ENCODE measurements at places on chromosomes 1 and 21.

DNA sequence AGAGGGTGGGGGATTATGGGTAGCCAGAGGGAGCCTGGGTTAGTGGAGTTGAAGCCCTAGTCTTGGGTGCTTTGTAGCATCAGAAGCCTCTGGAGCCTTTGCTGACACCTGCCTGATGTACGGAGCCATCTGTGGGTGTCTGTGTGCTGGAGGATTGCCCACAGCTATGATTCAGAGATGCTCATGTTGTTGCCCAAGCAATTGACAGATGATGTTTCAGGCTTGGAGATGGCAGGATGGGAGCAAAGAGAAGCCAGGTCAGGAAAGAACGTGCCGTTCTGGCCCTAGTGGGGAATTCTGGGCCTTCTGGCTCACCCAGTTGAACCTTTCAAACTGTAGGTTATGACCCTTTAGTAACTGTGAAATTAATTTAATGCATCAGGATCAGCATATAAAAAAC, 27.6 kb downstream of the COQ8A start:
- no peak for DNase-seq

GRCh38 chr1:153921803-153922075, 1.0 kb downstream of the GATAD2B start:
- no peak for DNase-seq

DNA sequence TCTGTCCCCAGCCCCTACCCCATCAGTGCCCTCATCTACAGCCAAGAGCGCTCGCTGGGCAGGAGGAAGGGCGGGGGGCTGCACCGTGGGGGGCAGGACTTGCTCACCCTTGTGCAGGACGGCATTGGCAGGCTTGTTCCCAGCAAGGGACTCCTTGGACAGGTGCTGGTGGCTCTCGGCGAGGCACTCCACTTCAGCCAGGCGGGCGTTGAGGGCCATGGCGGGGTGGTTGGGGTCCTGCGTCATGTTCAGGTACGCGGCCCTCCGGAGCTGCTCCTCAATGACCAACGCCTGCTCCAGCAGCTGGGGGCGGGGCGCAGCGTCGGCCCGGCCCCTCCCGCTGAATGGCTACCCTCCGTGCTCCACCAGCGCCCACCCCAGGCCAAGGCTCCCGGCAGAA, 64.0 kb downstream of the KCNAB2 start:
- DNase-seq, result no peak

GRCh38 chr1:150683914-150684313, 13.0 kb downstream of the GOLPH3L start:
- no peak for DNase-seq

- no peak for DNase-seq
These were observed 165.2 kb downstream of the AK5 start for GRCh38 chr1:77446841-77447555.

- DNase-seq, result no peak
These were observed 187.2 kb downstream of the FGGY start for GRCh38 chr1:59484096-59484495.

DNA sequence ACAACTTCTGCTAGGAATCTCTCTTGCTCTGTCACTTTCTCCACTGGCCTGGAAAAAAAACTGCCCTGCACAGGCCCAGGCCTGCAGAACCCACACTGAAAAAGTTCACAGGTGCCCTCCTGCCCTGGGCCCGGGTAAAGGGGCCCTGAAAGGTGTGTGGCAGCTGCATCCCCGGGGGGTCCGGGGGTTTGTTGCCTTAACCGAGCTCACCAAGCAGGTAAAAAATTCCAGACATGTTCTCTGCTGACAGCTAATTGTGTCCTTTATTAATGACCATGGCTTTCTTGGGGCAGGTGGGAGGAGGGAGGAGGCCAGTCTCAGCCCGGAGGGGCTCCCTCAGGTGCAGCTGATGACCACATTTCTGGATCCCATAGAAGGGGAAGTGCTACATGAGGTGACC, 122.9 kb downstream of the LACTBL1 start:
- DNase-seq, result no peak

- DNase-seq, result no peak
These were observed 2.2 kb downstream of the TGFB2 start for GRCh38 chr1:218347336-218347722.

- no peak for DNase-seq
These were observed 304.5 kb downstream of the BARHL2 start for GRCh38 chr1:90412563-90412962.

DNA sequence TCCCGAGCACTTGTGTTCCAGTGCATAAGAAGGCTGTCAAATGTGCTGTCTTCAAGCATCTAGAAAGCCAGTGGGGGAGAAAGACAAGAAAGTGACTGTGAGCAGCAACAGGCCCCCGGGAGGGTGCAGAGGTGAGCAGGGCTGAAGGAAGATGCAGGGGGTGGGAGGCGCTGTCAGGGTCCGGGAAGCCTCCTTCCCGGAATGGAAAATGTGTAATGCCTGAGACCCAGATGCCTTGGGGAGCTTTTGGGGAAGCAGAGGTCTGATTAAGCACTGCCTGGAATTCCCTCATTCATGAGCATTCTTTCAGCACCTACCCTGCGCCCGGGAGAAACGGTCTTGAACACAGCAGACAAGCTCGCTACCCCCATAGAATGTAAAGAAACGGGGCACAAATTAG, 1.3 kb downstream of the NPHP4 start:
- DNase-seq, result no peak

GRCh38 chr1:18010945-18011344, 96.7 kb upstream of the IGSF21 start:
- DNase-seq, result no peak

- no peak for DNase-seq
These were observed 8.1 kb upstream of the TRIM67 start for GRCh38 chr1:231153726-231154125.

- no peak for DNase-seq
These were observed 52.1 kb downstream of the STYXL2 start for GRCh38 chr1:167145965-167146364.

- DNase-seq, result no peak
These were observed 6.4 kb upstream of the LGR6 start for GRCh38 chr1:202187041-202187671.

DNA sequence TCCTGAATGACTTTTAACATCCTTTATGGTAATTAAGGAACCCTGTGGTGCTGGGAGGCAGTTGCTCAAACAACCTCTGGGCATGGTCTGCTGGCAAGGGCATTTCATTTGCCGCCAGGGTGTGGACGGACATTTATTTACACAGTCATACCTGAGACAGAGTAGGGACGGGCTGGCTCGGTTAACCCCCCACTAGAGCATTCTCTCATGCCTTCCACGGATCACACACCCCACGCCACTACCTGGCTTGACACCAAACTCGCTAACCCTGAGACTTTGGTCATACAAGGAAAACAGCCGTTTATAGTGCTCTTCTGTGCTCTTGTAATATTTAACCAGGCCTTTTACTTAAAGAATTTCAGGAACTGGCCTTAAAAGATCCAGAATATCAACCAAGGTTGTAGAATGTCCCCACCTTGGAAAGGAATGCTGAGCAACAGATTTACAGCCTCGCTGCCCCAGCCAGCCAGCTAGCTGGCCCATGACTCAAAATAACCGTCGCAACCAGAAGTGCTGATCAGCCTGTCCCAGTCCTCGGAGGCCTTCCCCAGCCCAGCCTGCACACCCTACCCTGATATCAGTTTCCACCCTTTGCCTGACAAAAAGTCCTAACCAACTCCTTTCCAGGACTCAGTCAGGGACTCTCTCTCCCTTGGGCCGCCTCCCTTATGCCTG, 6.5 kb upstream of the PDXK start:
- DNase-seq, result no peak

- no peak for DNase-seq
These were observed 381.1 kb upstream of the KAZN start for GRCh38 chr1:14217384-14217783.

DNA sequence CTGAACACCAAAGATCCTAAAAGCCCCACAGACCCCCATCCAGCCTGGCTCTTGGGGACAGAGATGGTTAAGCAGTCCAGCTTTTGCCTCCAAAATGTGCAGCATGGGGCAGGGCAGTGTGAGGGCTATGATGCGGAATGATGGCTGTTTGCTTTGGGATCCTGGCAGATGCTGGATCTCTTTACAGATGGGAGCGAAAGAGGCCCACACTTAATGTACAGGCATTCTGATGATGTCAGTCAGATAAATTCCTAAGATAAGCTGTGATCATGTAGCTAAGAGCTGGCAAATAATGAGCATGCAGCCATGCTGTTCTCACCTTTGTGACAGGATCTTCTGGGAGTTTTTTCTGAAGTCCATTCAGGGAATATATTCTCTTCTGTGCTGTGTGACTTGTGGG, 17.6 kb upstream of the KCNQ4 start:
- no peak for DNase-seq

GRCh38 chr1:87335175-87335884, 6.7 kb downstream of the LMO4 start:
- DNase-seq, result peak; percentile 28

DNA sequence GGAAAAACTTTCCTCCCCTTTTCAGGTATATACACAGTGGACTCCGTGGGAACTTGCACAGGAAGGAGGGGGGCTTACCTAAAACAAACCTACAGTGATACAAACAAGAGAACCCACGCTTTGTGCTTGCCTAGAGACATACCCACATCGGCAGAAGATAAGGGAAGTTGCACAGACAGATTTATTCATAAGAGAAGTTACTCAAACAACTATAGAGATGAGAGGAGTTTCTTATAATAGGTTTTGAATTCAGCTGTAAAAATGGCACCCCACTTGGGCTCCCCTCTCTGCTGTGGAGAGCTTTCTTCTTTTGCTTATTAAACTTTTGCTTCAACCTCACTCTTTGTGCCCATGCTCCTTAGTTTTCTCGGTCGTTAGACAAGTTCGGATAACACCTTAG, 1.8 kb upstream of the DUSP12 start:
- no peak for DNase-seq

GRCh38 chr21:36780861-36781260, 81.9 kb downstream of the SIM2 start:
- DNase-seq, result no peak

- no peak for DNase-seq
These were observed 63.1 kb downstream of the ATP5PO start for GRCh38 chr21:33852485-33852884.

GRCh38 chr1:29864431-29865022, 628.2 kb downstream of the PTPRU start:
- DNase-seq, result no peak

GRCh38 chr1:39539252-39539790, 37.3 kb downstream of the PABPC4 start:
- peak; percentile 10 for DNase-seq

DNA sequence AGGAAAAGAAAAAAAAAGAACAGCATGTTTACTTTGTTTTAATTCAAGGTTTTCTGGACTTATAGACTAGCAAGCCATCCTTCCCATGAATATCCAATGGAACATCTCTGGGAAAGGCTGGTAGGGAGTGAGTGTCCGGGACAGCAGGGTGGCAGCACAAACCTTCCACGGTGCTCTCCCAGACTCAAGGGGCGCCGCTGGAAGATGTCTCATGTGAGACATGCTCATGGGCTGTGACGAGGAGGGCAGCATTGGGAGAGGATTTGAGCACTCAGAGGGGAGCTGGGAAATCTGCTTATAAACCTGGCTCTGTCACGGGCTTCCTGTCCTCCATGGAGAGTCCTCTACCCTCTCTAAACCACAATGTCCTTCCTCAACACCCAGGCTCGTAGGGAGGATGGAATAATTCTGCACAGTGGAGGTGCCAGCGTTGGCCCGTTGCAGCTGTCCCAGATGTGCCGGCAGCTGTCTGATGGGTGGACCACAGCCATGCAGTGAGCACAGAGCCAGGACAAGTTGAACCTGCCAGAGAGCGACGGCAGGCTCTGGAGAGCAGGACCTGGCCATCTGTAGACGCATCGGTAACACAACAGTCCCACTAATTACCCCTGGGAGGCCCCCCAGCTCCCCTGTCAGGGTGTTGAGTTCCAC, 100.1 kb upstream of the IGSF21 start:
- no peak for DNase-seq

GRCh38 chr1:162671664-162672410, 39.6 kb downstream of the DDR2 start:
- no peak for DNase-seq

- no peak for DNase-seq
These were observed 23.4 kb upstream of the PGM1 start for GRCh38 chr1:63569640-63570316.

DNA sequence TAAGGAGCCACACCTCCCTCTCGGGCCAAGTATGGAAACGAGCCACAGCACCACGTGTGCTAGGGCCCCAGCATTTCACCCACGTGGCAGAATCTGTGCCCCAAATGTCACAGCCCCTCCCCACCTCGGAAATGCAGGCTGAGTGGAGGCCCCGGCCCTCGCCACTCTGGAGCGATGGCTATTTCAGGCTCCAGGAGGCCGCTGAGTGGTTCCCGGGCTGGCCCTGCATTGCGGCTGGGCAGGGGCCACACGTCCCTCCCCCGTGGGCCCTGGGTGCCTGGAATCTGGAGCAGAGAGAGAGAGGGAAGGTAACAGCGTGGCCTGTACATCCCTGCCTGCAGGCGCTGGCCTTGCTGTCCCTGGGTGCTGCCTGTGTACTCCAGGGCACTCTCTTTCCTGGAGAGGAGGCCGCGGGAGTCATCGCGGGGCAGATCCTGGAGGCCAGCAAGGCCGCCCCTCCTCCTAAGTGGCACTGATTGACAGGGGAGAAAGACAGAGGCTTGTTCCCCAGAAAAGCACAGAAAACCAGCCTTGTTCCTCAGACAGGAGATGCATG, 68.0 kb upstream of the TRAPPC10 start:
- no peak for DNase-seq

DNA sequence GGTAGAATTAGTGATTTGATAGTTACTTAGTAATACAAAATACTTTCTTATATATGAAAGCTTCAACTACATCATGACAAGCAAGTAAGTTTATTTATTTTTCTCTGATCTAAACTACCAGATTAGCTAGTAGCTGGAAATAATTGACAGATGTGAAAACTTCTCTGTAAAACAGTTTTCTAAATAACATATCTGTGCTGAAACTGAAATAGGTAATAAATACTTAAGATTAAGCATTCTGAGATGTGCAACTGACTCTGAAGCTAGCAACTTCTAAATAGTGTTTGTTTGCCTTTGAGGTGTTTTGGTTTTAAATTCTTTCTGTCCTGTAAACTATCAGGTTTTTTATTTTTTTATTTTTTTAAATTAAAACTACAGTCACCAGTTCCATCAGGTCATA, 18.5 kb upstream of the LHX8 start:
- DNase-seq, result no peak

DNA sequence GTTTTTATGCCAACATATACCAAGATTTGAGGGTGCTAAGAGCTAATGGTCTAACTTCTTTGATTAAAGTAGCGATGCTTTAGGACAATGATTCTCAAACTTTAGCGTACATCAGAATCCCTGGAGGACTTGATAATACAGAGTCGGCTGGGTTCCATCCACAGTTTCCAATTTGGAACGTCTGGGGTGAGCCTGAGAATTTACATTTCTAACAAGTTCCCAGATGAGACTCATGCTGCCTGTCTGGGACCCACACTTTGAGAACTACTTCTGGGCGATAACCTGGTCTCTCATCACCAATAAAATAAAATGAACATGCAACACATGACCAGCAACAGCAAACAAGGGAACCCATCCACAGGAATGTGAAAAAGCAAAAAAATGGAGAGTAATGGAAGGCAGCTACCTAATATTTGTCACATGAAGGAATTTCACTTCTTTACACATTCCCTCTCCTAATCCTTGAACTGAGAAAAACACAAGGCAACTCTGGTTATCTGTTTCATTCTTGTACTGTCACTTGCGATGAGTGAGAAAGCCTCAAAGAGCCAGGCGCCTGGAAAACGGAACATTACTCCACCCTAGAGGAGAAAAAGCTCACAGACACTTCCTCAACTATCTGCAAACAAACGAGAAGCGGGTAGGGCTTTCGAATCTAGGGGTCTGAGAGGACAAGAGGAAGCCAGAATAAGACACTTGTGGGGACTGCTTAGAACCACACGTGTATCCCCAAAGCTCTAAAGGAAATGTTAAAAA, 14.0 kb downstream of the HSF2BP start:
- no peak for DNase-seq
